ENCODE measurements at places on chromosomes 4 and X.
A peak's percentile ranks its signal among the peaks of the same experiment; 100 is the strongest.

DNA sequence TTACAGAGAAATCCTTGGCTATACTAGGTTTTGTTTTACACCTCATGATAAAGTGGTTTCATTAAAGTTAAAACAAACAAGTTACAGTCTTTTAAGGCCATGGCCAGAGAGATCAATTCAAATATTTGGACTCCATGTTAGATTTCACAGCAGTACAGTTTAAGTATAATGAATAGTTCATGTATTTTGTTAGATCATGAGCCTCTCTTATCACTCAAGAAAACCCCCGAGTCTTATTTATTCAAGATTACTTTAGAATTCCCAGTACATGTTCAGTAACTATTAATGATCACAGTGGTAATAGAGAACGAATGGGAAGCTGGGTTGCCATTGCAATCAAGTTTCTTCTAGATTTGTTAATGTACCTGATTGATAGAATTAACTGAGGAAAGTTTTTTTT is 15.2 kb downstream of the PDLIM5 start:
- no peak for DNase-seq

GRCh38 chrX:124256216-124256615 is 76.2 kb upstream of the TEX13D start:
- peak; percentile 11 for DNase-seq

- no peak for DNase-seq
These were observed 38.9 kb downstream of the ATP8A1 start for GRCh38 chr4:42618023-42618422.

- DNase-seq = no peak
These were observed 5.4 kb downstream of the PGK1 start for GRCh38 chrX:78109458-78109857.

DNA sequence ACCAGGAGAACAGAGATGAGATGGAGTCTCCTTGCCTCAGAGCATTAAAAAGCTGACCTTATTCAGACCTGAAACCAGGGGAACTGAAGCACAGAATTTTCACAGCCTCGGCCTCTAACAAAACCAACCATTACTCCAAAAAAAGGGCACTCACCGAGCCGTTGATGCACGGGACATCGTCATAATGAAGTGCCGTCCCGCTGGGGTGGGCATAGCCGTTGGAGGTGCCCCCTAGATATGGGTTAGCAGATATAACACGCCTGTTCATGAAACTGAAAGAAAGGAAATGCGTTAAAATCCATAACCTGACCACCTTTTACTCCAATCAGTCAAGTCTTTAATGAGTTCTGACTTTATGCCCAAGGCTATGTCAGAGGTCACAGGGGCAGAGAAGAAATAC is 153.6 kb downstream of the AFAP1 start:
- DNase-seq = no peak

- DNase-seq = no peak
These were observed 72.5 kb downstream of the C4orf46 start for GRCh38 chr4:158599150-158599549.

DNA sequence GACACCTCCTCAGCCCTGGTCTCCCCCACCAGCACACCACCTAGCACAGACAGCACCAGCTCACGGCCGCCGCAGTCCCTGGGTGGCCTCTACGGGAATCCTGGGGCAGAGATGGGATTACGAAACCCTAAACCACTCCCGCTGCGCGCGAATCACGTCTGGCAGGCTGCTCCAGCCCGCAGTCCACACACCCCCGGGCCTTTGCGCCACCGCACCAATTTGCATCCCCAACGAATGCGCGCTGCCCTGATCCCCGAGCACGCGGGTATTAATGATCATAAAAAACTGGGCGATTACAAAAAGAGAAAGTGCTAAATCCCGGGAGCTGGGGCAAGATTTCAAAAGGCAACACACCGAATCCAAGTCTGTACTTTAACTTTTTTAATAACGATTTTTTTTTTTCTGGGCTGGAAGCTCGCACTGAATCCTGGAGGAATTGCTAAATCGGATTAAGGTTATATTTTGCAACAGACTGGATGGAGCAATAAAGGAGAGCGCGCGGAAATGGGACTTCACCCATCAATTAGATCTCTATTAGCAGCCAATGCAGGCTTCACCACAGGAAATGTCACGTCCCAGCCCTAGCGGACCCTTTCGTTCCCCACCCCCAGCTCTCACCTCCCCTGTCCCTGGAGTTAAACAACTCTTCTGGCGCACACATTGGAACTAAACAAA is 69.8 kb upstream of the TMEM33 start:
- no peak for DNase-seq

DNA sequence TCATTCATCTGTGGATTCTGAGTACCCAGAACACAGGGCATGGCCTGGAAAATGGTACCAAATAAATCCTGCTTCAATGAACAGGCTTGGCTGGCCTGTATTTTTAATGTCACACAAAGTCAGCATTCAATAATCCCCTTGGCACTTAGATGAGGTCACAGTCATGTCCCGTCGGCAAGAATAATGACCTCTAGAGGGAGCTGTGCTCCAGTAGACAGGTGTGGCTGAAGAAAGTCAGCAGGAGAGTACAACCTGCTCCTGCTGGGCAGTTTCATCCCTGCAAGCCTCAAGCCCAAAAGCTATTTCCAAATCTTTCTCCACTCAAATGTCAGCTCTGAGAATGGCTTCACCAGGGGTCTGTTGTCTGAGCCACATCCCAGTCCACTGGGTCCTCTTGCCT is 404.0 kb upstream of the F9 start:
- peak; percentile 4 for DNase-seq

GRCh38 chr4:7381221-7381889 is 53.4 kb downstream of the PSAPL1 start:
- no peak for DNase-seq

- DNase-seq = no peak
These were observed 1.4 kb upstream of the AIFM1 start for GRCh38 chrX:130167040-130167439.

- no peak for DNase-seq
These were observed 122.9 kb downstream of the AFAP1 start for GRCh38 chr4:7816771-7817170.

DNA sequence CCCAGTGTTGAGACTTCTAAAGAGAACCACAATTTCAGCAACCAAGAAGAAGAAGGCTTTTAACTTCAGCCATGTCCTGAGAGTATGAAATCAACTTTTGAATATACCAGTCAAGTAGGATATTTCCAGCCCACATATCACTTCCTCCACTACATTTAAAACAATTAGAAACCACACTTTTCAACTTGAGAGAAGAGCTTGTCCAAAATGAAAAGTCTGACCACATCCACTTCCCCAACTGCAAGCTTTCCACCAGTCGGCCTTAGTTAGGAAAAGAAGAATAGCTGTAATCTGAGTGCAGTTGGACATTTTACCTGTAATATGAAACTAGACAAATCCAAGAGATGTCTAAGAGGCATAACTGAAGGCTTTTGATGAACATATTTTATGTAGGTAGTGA is 101.9 kb upstream of the SLC7A11 start:
- DNase-seq = no peak

- no peak for DNase-seq
These were observed 22.8 kb upstream of the C1QTNF7 start for GRCh38 chr4:15405018-15405417.

DNA sequence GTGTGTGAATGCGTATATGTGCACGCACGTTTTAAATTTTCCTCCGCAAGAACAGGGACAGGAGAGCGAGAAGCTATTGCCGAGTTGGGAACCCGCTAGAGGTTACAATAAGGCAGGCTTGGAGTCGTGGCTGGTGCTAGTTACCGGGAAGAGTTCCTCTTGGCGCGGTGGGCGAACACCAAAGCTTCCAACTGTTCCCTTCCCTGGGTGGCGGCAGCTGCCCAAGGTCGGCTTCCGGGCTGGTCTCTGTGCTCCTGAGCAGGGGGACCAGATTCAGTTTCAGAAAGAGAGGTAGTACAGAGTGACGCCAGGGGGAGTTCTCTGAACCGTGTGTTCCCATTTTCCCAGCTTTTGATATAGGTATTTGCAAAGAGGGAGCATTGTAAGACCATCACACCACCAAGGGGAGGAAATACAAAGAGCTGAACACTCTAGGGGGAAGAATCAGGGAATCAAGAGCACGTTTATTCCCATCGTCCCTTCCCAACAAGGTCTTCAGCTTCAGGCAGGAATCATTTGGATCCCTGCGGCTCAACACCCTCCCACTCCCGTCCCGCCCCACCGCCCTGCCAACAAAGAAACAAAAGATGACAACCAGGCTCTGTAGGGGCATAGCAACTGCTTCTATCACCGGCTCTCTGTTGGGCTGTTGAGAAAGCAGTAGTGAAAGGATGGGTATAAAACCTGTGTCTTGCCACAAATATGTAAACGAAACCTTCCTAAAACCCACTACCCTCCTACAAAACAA is 113.6 kb upstream of the TEX13C start:
- no peak for DNase-seq

DNA sequence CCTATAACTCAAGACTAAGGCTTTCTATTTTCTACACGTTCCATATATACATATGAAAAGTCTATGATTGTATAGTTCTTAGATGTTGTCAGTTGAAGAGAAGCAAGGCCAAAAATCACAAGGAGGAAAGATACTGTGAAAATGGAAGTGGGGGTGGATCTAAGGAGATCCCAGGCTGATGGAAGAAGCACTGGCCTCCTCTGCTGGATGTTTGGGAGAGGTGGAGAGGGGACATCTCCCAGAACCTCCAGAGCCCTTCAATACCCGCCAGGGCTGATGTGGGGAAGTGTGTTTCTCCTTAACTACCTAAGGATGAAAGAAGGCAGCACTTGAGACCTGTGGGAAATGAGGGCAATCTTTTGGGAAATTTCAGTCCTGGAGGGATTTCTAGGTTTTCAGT is 67.4 kb downstream of the RASGEF1B start:
- no peak for DNase-seq

- DNase-seq = no peak
These were observed 206.3 kb downstream of the SLC4A4 start for GRCh38 chr4:71545168-71545567.

GRCh38 chrX:42128587-42128986 is 205.2 kb upstream of the CASK start:
- no peak for DNase-seq

GRCh38 chr4:22416403-22416802 is 99.5 kb downstream of the ADGRA3 start:
- DNase-seq = no peak

GRCh38 chr4:183989931-183990330 is 84.8 kb downstream of the STOX2 start:
- DNase-seq = no peak

GRCh38 chr4:55500072-55500471 is 46.6 kb downstream of the CLOCK start:
- DNase-seq = no peak

GRCh38 chr4:65175585-65175984 is 494.7 kb downstream of the EPHA5 start:
- DNase-seq = no peak

GRCh38 chr4:156293657-156294297 is 340.1 kb upstream of the CTSO start:
- DNase-seq = no peak

- DNase-seq = no peak
These were observed 368.6 kb downstream of the TMA16 start for GRCh38 chr4:163863082-163863481.

DNA sequence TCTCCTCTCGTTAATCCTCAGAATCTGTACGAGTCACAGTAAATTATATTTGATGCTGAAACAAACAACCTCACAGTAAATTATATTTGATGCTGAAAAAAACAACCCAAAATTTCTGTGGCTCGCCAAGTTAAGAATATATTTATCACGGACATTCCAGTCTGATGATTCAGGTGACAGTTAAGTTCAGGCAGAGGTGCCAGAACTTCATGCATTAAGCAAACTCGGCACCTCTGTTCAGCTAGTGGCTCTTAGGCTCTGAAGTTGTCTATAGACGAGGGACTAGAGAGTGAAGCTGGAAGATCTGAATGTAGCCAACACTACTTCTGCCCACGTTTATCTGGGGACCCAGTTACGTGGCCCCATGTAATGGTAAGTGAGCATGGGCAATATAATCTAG is 132.2 kb upstream of the AGA start:
- DNase-seq = no peak

- no peak for DNase-seq
These were observed 29.8 kb downstream of the FAM149A start for GRCh38 chr4:186134257-186134656.

DNA sequence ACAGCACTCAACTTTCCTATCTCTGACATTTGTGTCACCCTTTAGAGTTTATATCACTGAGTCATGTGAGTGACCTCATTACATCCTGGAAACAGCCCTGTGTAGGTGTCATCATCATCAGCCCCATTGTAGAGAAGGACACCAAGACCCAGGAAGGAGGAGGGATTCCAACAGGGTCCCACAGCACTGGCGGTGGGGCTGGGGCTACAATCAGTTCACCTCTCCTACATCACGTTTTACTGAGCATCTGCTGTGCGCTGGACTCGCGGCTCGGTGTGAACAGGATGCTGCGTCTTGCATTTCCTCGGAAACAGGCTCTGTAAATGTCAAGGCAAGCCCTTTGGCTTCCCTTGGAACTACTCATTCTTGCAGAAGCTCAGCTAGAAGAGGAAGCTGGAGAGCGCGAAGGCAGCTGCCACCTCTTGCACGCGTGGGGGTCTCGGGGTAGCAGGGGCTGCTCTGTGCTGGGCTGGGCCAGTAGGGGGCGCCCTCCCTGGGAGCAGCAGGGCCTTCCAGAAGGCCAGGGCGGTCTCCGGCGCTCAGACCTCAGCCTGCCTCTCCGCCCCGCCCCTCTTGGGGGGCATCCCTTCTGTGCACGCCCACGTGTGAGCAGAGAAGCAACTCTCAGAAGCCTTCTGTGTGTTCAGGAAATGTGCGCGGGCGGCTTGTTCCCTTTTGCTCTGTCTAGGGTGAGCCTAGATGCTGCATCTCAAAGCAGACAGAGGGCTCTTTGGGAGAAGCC is 29.0 kb downstream of the REELD1 start:
- DNase-seq = no peak

DNA sequence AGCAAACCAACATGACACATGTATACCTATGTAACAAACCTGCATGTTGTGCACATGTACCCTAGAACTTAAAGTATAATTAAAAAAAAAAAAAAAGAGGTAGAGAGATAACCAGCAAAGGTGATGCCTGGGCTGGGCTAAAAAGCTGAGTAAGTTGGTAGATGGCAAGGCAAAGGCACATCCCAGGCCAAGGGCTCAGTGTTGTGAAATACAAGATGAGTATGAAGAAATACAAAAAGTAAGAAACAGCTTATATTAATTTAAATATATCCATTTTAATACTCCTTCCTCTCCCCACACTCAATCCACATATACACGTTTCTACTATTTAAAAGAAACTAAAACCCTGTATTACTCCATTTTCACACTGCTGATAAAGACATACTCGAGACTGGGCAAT is 25.8 kb downstream of the TEC start:
- DNase-seq = no peak

- DNase-seq = no peak
These were observed 156.7 kb downstream of the ATP10D start for GRCh38 chr4:47641755-47642154.

All from renal cortex interstitium (tissue), 15 donors.